ENCODE measurements at places on chromosomes 4 and X.

GRCh38 chr4:6824071-6824470, 41.5 kb downstream of the KIAA0232 start:
- no peak for DNase-seq

DNA sequence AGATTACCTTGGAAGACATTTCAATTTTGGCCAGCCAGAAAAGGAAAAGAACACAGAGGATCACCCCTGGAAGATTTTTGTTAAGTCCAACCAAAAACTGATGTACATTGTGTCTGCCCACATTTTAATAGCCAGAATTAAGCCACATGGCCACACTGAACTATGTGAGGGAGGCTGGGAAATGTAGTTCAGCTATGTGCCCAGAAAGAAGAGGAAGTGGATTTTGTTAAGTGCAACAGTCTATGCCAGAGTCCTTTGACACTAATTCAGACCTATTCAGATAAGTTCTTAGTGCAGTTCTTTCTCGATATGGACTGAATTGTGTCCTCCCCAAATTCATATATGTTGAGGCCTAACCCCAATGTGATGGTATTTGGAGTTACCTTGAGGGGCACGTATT, 18.4 kb downstream of the PRPS1 start:
- DNase-seq: no peak

- DNase-seq: no peak
Measured at GRCh38 chr4:36665985-36666527, 384.6 kb downstream of the DTHD1 start.

- no peak for DNase-seq
Measured at GRCh38 chrX:153491918-153492317, 2.9 kb upstream of the BGN start.

GRCh38 chr4:128525387-128525786, 237.8 kb upstream of the PGRMC2 start:
- no peak for DNase-seq

GRCh38 chr4:77367638-77368037, 210.6 kb downstream of the CCNG2 start:
- no peak for DNase-seq

GRCh38 chr4:169999923-170000322, 26.3 kb downstream of the MFAP3L start:
- no peak for DNase-seq

- no peak for DNase-seq
Measured at GRCh38 chr4:1534095-1534872, 128.0 kb upstream of the NKX1-1 start.

GRCh38 chr4:62512271-62512670, 1312.1 kb downstream of the ADGRL3 start:
- DNase-seq: no peak

Data from fibroblast of upper back skin (primary cell).